Ovary (tissue), 10 donors: ENCODE measurements at places on chromosomes 5 and 9. TPM values are rescaled to one million over a fixed set of nuclear protein-coding genes. Genes with fewer than 3 reads are reported as not detected.

GRCh38 chr9:114919611-114920010 is 10.8 kb downstream of the TNFSF8 start:
- DNase-seq = no peak

- no peak for DNase-seq
Observed at GRCh38 chr5:14668181-14668591, 3.7 kb downstream of the OTULIN start.

- no peak for DNase-seq
Observed at GRCh38 chr5:65152131-65152530, 329.6 kb downstream of the ADAMTS6 start.

DNA sequence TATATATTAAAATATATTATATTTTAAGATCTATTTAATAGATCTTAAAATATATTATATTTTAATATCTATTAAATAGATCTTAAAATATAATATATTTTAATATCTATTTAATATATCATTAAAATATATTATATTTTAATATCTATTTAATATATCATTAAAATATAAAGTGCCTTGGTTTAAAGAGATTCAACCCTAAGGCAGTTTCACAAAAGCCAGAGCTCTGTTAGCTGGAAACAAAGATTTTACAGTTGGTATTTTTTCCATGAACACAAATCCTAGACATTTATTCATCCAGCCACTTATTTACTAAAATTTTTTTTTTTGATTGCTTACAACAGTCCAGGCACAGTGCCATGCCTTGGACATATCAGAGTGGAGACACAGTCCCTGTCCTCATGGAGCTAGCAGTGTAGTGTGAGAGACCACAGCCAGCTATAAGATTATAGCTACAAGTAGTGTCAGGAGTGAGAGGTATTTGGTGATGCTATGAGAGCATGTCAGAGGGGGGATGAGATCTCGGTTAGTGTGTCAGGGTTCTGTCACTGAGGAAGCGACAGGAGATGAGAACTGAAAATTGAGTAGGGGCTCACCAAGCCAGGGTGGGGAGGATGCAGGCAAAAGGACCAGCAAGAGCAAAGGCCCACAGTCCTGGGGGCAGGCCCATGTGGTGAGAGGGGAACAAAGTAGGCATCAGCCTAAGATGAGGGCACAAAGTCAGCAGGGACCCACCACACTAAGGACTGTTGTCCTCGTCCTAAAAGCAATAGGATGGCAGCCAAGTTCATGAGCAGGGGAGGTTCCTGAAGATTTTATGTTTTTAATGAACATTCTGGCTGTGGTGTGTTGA is 74.5 kb downstream of the FBXO38 start:
- no peak for DNase-seq

DNA sequence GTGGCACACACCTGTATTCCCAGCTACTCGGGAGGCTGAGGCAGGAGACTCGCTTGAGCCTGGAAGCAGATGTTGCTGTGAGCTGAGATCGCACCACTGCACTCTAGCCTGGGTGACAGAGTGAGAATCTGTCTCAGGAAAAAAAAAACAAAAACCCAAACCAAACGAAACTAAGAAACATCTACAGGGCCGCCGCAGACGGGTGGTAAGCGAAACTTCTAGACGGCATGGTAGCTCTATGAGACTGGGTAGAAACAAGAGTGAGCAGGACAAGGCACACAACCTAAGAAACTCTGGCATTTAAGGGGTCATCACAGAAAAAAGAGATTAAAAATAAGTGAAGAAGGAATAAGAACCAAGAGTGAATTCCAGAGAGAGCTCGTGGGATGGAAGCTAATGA is 454.8 kb upstream of the KLF4 start:
- no peak for DNase-seq

DNA sequence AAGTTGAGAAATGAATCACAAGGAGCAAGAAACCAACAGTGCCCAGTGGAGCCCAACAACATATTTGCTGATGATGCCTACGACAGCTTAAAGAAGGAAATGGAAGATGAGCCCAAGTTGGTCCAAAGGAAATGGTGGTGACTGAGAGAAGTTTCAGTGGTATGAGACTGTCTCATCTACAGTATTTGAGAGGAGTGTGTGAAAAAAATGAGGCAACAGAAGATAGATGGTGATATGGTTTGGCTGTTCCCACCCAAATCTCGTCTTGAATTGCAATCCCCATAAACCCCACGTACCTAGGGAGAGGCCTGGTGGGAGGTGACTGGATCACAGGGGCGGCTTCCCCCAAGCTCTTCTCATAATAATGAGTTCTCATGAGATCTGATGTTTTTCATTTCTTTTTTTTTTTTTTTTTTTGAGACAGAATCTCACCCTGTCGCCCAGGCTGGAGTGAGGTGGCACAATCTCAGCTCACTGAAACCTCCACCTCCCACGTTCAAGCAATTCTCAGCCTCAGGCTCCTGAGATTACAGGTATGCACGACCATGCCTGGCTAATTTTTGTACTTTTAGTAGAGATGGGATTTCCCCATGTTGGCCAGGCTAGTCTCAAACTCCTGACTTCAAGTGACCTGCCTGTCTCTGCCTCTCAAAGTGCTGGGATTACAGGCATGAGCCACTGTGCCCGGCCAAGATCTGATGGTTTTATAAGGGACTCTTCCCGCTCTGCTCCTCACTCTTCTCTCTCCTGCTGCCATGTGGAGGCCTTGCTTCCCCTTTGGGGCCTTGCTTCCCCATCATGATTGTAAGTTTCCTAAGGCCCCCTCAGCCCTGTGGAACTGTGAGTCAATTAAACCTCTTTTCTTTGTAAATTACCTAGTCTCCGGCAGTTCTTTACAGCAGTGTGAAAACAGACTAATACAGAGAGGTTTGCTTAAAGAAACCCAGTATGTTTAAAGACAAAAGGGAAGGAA is 30.2 kb downstream of the EFCAB9 start:
- DNase-seq = no peak

DNA sequence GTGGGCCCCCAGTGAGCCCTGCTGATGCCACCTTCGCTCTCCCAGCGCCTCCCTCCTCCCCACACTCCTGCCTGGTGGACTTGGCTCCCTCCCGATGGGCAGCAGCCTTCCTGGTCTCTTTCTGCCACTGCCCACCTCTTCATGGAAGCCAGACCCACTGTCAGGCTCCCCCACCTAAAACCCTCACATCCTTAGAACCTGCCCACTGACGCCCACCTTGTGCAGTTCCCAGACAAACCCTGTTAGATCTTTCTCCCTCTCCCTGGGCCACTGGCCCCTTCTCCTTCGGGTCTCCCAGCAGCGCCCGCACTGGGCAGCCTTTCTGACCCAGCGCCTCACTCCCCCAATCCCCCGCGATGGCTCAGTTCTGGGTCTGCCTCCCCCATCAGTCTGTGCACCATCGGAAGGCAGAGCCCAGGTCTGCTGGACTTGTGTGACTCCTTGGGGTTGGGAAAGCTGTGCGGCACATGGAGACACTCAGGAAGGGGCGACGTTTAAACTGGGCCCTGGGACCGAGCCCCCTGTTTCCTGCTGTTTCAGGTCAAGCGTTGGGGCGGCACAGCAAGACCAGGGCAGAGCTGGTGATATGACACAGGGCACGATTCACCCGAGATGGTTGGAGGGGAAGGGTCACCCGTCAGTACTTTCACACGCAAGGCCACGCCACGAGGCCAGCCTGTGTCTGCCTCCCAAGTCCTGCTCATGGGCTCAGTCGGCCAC is 17.4 kb downstream of the MYMK start:
- no peak for DNase-seq

DNA sequence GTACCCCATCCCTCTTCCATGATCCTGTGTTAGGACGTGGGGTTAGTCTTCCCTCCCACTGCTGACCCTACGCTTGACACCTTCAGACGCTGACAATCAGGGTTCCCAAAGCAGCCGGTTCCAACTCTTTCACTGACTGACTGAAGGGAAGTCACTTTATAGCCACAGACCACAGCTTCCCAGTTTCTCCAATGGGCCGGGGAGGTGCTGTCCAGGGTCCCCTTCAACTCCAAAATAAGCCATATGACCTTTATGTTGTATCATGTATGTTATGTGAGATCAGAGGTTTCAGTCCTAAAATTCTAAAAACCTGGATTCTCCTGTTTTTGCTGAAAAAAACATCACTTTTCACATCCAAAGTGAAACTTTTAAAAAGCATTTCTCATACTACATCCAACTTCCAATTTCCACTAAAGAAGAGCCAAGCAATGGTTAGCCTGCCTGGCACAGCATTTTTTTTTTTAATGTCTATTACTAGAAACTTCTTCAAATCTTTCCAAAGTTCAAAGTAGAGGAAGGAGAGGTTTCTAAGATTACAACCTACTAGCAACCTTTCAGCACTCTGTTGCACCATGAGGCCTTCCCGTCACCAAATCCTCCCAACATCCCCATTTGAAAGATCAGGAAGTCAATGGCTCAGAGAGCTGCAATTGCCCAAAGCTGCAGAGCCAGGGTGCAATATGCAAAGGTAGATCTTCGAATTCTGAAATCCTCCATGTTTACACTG is 5.2 kb downstream of the EPB41L4B start:
- no peak for DNase-seq

DNA sequence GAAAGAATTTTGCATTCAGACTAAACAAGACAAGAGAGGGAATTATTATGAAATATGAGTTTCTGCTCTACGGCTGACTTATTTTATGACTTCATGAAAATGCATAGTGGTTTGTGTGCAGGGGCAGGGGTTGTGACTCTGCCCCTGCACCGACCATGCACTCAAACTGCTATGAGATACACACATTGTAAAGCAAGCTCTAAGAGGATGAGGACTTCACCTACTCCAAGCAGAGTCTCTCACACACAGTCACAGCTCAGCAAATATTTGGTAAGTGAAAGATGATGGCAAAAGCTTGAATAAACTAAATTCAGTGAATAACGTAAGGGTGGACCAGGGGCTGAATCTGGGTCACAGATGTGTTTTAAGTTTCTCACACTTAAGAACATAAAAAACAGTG is 542.9 kb downstream of the PRELID2 start:
- DNase-seq = no peak

GRCh38 chr9:126723807-126724172 is 81.0 kb upstream of the ZBTB43 start:
- DNase-seq = no peak

DNA sequence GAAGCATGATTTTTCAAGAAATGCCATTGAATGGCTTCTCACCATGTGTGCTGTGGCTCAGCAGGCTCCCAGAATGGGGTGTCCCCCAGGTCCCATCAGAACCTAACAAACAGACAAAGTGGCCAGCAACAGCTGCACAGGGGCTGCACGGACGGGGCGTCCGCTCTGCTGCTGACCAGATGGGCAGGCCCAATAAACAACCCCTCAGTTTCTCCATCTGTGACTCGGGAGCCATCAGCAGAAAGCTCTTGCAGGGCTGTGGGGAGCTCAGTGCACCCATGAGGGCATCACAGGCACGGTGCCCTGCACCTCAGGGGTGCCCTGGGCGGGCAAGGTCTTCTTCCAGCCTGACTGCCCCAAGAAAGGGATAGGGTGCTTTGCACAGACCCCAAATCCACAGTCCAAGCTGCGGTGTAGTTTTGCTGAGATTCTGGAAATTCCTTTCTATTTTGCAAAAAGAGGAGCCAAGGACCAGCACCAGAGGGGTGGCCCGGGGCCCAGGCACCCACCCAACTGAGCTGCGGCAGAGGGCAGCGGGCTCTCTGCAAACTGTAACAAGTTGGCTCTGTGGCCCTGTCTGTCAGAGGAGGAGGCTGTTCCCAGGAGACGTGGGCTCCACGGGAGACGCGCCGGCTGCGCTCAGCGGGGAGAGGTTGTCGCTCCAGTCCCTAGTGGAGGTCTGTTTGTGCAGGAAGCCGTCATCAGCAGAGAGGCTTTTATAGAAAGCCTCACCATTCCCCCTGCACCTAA is 138.7 kb upstream of the PPP1R26 start:
- no peak for DNase-seq

DNA sequence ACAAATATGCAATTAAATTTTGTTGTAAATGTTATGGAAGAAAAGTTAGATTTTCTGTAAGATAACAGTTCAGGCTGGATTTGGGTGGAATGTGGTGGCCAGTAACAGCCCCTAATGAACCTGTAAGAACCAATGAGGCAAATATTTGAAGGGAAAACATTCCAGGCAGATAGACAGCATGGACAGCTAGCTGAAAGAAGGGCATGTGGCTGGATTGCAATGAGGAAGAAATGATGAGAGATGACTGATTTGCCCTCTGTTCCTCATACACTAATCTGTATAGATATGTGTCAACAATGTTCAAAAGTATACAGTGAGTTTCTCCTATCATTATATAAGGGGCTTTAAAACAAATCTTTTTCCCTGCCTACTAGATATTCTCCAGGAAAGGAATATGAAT is 58.8 kb downstream of the MAN2A1 start:
- no peak for DNase-seq

DNA sequence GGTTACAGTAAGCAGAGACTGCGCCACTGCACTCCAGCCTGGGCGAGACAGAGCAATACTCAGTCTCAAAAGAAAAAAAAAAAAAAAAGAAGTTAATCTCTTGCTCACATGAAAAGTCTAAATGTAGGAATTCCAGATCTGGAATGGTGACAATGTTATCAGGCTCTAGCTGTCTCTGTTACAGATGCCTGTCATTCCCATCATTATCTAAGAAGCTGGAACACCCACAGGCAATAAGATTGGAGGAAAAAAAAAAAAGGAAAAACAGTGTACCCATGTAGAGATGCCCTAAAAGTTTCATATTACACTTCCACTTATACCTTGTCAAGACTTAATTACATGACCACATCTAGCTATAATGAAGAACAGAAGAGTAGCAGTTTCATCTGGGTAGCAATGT is 38.2 kb downstream of the PTBP3 start:
- DNase-seq = no peak

DNA sequence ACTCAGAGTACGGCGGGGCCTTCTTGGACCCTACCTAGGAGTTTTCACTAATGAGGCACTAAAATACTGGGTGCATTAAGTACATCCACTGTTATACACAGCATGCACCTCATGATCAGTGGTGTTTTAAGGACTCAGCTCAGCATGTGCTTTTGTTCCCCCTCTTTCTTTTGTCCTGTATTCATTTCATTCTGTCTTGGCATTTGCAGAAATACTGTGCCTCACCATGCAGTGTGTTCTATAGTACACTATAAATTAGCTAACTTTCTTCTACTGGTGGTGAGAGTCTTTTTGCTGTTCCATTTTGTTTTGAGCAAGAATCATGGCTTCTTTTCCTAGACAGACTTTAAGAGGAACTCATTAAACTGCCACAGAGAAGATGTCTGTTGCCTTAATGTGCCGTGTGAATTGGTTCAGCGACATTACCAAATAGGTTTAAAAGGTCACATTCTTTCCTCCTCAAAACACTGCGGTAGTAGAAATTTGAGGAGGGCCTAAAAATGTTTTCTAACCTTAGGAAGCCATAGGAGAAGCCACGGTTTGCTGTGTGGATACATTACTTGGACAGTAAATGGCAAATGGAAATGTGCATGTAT is 276.6 kb downstream of the MAST4 start:
- DNase-seq = no peak

The HNRNPK gene
- 413 TPM for total RNA-seq

The GFI1B gene
- not detected for total RNA-seq

The SH3GL2 gene
- total RNA-seq = not detected

The PLK2 gene
- 40.6 TPM for total RNA-seq

The FST gene
- total RNA-seq = 3.9 TPM

The PCA3 gene
- total RNA-seq = not detected

The FAXDC2 gene
- 40.7 TPM for total RNA-seq
